ENCODE measurements at places on chromosomes 13 and 19.

DNA sequence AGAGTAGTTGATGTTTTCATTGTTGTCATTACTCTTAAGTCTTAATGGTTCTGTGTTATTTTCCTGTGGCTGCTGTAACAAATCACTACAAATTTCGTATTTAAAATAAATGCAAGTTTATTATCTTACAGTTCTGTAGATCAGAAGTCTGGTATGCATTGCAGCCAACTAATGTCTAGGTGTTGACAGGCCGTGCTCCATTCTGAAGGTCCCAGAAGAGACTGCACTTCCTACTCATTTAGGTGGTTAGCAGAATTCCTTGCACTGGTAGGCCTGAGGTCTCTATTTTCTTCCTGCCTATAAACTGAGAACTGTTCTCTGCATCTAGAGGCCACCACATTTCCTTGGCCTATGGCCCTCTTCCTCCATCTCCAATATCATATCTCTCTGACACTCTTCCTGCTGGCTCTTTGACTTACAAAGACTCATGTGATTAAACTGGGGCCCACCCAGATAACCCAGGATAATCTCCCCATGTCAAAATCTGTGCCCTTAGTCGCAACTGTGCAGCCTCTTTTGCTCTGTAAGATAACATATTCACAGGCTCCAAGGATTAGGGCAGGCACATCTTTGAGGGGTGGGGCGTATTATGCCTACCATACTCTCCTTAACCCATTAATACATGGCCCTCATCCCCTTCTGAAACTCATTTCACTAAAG is 468.4 kb downstream of the FOXO1 start:
- no peak for DNase-seq

- DNase-seq, result no peak
Measured at GRCh38 chr19:41001243-41001971, 10.3 kb downstream of the CYP2B6 start.

DNA sequence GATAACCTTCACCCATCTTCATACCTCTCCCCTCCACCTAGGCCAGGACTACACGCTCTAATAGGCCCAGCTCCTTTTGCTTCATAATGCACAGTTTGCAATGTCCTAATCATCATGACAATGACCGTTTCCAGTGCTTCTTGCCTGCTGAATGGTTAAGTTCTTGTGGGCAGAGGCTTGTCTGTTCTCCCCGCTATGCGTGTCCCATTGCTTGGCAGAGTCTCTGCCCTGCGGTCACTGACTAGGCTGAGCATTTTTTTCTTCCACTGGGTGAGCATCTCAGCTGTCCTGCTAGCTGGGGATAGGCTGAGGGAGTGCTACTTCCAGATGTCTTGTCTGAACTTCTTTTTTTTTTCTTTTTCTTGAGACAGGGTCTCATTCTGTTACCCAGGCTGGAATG is 314.7 kb downstream of the UQCRFS1 start:
- DNase-seq, result no peak

GRCh38 chr19:48190288-48190884 is 19.9 kb downstream of the ZSWIM9 start:
- peak; percentile 56 for DNase-seq

DNA sequence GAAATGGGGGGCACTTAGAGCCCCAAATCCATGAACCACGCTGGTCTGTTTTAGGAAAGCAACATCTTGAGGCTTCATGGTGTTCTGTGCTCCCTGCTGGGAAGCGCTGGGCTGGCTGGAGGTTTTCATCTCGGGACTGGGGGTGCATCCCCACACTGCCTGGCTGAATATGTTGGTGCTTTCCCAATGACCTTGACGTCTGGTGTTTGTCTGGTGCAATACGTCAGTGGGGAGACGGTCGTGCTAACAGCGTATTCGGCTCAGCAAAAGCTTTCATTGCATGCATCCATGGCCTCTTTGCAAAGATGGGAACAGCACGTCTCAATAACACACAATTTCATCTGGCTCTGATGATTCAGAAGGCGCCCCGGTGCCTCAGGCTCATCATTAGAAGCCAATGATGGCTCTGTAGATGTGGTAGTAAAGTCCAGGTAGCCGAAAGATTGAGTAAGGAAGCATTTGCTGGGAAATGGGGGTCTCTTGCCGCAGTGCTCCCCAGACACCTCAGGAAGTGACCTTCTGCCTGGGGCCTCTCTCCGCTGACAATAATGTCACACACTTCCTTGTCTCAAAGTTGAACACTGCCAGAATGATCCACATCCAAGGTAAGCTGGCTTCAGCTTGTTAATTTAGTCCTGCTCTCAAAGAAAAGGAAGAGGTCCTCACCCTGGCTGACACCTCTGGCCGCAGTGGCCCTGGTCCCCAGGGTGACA is 97.7 kb downstream of the ING1 start:
- no peak for DNase-seq

GRCh38 chr13:112124141-112124540 is 57.2 kb downstream of the SOX1 start:
- no peak for DNase-seq

- DNase-seq, result no peak
Measured at GRCh38 chr19:54160854-54161253, 1.3 kb upstream of the LENG1 start.

GRCh38 chr13:44433863-44434765 is 60.5 kb downstream of the SERP2 start:
- no peak for DNase-seq

- no peak for DNase-seq
Measured at GRCh38 chr13:99988529-99989275, 7.1 kb downstream of the ZIC2 start.

DNA sequence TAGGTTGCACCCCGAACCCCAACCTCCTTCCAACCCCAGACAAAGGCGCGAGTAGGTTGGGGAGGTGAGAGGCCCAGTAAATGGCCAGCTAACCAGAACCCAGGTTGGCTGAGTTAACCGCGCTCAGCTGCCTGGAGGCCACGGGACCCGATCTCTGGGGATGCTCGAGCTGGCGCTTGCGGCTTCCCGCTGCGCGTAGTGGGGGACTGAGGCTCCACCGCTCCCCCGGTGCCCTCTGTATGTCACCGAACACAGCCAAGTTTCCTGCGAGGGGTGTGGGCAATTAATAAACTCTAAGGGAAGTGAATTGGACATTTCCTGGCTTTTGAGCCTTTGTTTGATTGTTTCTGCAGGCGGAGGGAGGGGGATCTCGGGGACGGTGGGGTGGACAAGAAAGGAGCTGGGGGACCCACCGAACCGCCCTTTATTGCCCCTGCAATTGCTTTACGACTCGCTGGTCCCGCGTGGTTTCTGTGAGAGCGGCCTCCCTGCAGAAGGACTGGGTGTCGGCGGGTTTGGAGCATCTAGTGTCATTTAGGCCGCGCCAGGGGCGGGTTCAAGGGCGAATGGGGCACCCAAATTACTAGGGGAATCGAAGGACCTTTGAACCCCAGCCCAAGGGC is 3.5 kb upstream of the ZIC5 start:
- no peak for DNase-seq

GRCh38 chr13:112113851-112114250 is 46.9 kb downstream of the SOX1 start:
- DNase-seq, result no peak

GRCh38 chr13:33441015-33441414 is 155.5 kb upstream of the STARD13 start:
- DNase-seq, result no peak

DNA sequence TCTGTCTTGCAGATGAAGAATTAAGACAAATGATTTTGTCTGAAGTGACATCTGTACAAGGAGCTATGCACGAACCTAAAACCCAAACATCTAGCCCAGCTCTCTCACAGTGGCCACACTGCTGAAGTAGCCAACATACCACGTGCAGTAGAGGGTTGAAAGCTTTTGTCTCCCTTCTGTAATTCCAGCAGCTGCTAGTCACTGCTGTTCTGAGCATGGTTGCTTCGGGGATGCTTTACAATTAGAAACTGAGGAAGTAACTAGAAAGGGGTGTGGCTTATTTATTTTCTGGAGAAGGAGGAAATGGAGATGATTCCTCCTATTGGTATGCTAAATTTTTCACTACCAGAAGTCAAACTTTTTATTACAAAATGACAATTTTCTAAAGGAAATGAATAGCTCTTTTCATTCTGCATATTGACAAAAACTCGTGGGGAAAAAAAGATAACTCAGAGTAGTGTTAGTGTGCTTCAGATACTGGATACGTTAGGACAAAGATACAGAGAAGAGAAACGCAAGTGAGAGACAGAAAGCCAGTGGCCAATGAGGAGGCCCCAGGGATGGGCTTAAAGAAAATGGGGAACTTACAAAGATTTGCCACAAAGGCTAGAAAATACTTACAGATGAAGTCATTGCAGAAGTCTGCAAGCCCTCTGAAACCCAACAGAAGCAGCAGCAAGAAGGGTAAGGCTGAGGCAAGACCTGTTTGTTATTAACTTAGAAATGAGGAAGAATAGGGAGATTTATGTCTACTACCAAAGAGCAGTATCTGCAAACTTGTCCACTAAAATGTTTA is 192.7 kb upstream of the MIR17HG start:
- no peak for DNase-seq

- no peak for DNase-seq
Measured at GRCh38 chr19:10718205-10719196, 622 bp downstream of the DNM2 start.

- DNase-seq, result no peak
Measured at GRCh38 chr13:30149248-30149647, 158.1 kb downstream of the KATNAL1 start.

DNA sequence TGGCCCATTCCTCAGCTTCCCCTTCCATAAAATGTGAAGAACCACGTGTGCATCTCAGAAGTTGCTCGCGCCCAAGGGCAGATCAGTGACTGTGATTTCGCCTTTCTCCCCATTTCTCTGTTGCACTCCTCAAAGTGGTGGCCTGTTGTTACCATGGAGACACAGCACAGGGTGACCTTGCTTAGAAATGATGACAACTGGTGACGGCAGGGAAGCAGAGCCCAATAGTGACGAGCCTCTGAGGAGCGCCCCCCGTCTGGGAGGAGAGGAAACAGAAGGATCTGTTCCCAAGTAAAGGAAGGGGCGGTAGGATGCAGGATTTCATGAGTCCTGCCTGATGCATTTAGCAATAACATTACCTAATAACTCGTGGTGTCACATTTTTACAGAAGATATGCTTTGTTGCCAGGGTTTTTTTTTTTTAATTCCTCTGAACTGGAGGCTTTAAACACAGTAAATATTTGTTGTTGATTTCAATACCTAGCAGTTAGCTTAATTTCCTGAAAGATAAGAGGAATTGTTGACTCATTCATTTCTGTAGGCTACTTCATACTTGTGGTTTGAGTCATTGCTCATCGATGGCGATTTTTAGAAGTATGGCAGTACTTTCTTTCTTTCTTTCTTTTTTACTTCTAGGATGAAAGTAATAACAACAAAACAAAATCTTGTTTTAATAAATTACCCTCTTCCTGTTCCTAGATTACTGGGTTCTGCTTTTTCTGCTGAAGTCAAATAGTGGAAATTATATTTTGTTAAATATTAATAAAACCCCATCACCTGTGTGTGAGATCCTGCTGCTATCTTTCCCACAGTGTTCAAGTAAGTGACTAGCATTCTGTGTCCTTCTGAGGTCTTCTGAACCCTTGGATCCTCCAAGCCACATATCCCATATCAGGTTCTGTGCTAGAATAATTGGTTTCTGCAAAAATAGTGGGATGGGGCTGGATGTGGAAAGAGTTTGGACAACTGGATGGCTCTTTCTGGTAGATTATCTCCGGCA is 36.0 kb downstream of the MBNL2 start:
- no peak for DNase-seq

- no peak for DNase-seq
Measured at GRCh38 chr13:27203186-27203585, 31.6 kb upstream of the USP12 start.

DNA sequence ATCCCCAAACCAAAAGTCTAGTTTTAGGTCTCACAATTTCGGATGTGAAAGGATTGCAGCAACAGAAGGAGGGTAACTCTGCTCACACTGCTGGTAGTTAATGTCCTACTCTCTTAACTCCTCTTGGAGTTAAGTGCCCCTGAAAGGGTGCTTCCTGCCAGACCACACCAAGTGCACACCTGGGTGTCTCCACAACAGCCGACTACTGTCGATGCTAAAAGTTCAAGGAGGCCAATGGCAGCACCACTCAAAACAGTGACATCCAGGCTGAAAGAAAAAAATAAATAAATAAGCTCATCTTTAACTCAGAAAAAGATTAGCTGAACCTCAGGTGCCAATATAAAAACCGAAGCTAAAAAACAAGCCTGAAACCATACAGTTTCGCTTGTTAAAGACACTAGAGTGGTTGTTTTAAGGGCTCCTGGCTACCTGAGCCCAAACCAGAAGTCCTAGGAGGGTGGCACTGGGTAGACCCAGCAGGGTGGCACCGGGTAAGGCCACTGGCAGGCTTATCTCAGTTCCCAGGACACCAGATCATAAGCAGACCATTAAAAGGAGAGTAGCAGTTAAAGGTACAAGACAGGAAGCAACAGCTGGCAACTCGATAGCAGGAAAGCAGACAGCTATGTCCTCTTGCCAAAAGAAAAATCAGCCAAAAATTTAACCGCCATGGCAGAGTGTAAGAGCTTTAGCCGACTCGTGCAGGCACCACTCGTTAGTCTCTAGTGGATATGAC is 39.3 kb downstream of the BRD4 start:
- DNase-seq, result peak; percentile 18

GRCh38 chr13:32877491-32877890 is 138.7 kb upstream of the KL start:
- no peak for DNase-seq

DNA sequence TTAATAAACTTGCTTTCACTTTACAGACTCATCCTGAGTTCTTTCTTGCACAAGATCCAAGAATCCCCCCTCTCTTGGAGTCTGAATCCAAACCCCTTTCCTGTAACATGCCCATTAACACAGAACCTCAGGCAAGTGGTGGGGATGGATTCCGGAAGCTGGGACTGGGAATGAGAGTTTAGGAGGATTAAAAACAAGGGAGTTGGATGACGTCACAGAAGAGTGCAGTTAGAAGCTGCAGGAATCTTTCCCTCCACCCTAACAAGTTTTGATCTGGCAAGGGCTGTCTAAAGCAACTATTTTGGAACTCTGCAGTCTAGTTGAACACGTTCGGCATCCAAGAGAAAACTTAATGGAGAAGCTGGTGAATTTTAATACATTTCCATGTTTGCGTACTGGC is 48.2 kb upstream of the PEPD start:
- DNase-seq, result no peak

GRCh38 chr19:40303765-40304164 is 18.6 kb upstream of the AKT2 start:
- DNase-seq, result no peak

DNA sequence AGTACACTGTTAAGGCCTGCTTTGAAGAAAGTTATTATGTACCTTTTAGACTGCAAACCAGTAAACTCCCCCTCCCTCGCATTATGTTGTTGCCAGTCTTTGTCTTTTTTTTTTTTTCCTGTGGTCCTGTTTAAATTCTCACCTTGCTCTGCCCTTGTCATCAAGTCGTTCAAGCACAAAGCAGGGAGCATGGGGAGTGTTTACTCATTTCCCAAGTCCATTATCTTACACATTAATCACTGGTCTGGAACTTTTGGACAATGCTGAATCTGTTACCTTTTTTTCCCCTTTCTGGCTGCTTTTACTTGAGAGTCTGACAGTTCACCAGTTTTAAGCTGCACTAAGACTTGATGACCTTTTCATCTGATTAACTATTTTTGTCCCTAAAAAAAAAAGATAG is 108.2 kb downstream of the DACH1 start:
- DNase-seq, result no peak

All from central memory CD4-positive, alpha-beta T cell (primary cell).